ENCODE measurements at places on chromosomes 5 and 9.

DNA sequence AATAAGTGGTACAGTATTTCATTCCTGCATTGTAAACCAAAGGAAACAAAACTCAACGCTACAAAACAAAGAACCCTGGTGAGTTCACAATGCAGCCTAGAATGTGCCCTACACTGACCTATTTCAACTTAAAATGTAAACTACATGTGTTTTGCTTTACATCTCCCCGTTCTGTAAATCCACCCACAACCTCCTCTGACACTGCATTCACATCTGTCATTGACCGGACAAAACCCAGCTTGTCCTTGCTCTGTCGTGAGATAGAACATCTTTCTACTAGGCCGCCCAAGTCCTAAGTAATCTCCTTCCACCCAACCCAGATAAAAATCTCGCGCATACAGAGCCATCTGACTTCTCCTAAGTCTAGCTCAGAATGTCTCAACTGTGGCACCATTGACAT lies 6.1 kb upstream of the VLDLR start:
- no peak for DNase-seq

DNA sequence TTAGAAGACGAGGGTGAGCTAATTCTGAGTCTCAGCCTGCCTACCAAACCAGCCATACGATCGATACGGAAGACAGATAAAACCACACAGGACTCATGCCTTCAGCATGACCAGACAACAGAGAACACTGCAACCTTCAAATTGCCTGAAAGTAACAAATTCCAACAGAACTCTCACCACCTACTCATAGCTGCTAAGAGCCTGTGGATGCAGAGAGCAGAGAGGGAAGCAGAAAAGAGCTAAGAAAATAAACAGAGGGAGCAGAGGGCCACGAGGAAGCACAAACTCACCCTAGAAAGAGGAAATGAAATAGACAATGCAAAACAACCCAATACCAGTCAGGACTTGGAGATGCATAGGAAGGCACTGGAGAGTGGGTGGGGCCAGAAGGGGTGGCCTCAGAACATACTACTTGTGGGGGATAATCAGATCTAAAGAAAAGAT lies 86.7 kb upstream of the TAS2R1 start:
- DNase-seq: peak; percentile 17

- DNase-seq: no peak
Measured at GRCh38 chr5:76576996-76577395, 46.2 kb downstream of the F2RL2 start.

DNA sequence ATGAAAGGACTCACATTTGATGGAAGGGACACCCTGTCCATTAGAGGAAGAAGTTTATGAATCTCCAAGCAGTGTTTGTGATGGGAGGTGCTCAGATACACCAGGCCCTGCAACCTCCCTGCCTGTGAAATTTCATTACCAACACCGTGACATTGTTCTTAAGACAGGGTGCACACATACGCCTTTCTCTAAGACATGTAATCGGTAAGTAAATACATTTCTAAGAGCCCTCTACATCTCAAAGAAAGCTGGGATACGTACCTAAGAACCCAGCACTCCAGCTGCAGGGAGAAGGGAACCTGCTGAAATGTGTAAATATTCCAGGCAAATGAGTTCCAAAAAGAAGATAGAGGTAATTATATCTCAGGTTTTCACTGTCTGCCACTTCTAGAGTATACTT lies 125.0 kb upstream of the APC start:
- no peak for DNase-seq

DNA sequence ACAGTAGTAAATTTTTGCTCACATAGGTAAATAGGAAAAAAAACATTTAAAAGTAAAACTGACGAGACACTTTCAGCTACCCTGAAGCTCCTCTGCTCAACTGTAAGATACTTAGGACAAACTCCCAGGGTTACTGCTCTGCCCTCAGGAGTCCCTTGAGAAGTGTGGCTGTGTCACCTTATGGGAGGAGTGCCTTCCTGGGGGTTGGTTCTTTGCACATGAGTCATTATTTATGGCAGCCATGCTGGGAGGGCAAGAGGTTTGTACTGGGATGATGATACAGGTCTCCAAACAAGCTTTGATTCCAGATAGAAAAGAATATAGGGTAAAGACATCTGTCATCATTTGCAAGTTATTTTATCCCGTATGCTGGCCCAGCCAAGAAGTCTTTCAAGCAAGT lies 45.9 kb downstream of the TTC1 start:
- DNase-seq: no peak

DNA sequence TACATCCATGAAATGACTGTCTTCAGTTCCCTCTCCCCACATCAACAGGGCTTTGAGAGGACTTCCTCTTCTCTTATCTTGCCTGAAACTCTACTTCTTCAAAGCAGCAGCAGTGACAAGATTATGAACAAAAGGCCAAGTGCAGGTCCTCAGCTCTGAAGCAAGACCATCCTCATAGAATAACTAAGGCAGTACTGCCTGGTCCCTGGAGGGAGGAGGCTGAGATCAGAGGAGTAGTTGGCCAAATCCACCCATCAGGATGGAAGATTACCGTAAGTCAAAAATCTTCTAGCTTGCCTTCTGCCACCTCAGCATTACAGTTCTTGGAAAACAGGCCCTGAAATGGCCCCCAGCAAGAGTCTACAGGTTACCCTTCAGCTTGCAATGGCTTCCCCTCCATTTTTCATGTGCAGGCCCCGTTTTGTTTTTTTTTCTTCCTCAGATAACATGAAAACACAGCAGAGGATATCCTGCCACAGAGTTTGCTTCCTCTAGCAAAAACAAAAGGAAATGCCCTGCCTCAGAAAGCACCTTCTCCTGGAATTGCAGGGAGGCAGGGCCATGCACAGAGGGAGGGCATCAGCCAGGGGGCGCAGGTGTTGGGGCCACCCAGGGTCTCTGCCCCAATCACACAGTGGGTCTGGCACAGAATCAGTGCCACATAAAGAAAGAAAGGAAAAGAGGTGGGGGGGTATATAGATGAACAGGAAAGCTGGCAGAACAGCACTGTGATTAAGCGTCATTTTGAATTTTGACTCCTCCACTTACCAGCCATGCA lies 40.0 kb downstream of the KLHL3 start:
- no peak for DNase-seq

- DNase-seq: no peak
Measured at GRCh38 chr5:158017469-158017868, 158.5 kb upstream of the CLINT1 start.

GRCh38 chr5:171619196-171619595 lies 166.4 kb upstream of the SMIM23 start:
- DNase-seq: no peak

DNA sequence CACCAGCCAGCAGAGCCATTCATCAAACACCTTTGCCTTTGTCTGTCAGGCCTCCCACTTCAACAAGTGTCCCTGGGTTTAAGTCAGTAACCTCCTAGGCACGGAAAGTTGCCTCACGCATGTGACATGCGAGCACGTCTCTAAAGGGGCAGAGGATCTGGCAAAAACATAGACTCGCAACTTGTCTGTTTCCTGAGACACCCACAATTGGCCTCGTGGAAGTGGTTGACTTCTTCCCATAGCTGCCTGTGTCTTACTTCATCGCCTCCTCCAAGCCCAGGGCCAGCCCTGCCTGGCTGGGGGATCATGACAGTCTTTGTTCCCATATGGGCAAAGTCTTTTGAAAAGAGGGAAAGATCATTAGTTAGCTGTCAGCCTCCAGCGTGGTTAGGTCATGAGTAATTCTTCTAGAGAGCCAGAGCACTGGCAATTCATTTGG lies 35.5 kb upstream of the GLRX start:
- DNase-seq: no peak

- DNase-seq: no peak
Measured at GRCh38 chr9:28121366-28121765, 548.1 kb upstream of the C9orf72 start.

- no peak for DNase-seq
Measured at GRCh38 chr9:107270082-107270481, 13.0 kb upstream of the RAD23B start.

DNA sequence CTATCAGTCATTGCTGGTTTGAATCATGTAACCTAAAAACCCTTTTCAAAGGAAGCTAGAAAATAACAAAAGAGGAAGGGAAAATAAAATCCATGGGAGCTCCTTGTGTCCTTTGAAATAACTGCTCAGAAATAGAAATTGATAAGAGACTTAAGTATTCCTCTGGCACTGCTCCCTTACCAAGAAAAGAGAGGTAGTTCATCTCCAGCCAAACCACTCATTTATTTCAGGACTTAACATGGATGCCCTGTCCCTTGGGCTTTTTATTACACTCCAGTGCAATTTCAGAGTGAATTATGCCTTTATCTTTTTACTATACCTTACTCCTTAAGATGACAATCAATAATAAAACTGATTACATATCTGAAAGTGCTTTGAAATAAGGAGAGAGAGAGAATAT lies 61.0 kb downstream of the MUSK start:
- no peak for DNase-seq

DNA sequence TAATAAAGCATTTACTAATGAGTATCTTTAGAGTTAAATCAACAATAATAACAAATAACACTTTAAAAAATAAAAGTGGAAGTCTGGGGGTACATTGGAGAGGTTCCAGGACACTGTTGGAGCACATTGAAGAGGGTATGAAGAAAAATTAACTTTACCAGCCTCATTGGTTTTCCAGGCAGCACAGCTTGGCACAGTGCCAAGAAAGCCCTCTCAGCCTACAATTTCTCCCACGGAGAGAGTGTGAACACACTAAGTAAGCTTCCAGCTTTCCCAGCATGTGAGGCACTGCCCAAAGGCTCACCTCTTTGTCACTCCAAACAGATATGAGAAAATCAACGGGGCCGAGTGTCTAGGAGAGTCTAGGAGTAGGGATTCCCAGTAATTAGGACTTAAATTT lies 1912.8 kb upstream of the NUDT12 start:
- no peak for DNase-seq

GRCh38 chr9:89929315-89929672 lies 324.5 kb downstream of the GADD45G start:
- DNase-seq: no peak

- DNase-seq: no peak
Measured at GRCh38 chr5:2917524-2917923, 166.0 kb upstream of the IRX2 start.

DNA sequence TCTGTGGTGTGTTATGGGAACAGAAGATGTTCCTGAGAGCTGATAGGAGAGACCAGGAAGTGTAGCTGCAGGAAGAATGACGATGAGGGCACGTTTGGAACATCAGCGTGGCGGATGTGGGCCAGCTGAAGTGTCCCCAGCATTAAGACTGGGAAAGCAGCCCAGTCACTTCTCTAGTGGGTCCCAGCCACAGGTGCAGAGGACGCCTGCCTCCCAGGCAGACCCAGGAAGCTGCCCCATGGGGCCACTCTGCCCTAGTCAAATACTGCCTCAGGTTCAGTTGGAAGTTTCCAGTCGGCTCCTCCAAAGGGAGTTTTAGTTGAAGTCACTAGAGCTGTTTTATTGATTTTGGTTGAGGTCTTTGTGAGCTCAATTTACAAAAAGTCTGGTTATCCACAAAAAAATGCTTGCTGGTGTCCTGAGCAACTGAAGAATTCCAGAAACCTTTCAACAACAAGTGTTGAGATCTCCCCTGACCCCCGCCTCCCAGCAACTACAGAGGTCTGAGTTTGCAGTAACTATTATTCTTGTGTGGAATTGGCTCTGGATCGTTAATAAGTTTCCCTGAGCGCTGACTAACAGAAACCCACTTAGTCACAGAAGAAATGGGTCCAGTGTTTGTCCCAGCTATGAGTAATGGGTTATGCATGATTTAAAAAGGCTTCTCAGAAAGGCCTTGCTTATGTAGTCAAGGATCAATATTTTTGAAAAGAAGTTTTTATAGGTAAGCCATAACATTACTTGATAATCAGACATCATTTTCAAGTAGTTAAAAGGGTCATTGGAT lies 294.1 kb downstream of the FANCC start:
- no peak for DNase-seq

DNA sequence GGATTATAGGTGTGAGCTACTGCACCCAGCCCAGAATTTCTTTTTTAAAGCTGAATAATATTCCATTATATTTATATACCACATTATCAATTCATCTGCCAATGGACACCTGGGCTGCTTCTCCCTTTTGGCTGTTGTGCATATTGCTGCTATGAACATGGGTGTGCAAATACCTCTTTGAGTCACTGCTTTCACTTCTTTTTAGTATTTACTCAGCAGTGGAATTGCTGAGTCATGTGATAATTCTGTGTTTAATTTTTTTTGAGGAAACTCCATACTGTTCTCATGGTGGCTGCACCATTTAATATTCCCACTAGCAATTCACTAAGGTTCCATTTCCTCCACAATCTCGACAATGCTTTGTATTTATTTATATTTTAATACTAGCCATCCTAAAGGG lies 36.1 kb upstream of the KIF4B start:
- DNase-seq: no peak

- DNase-seq: no peak
Measured at GRCh38 chr9:135985889-135986288, 24.7 kb upstream of the UBAC1 start.

DNA sequence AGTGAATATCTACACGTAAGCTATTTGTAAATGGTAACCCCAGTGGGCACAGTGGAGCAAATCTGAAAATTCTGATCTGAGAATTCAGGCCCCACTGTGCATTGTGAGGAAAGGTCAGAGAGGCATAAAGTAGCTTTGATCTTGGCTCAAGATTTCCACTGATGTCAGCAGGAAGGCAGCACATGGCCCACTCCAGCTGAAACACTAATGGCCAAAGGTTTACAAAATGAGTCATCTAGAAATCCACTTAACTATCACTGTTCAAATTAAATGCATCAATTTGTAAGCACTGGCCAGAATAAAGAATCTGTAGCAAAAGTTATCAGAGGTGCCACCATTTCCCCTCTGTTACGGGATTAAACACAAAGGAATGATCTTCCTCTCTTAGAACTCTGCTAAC lies 191.6 kb downstream of the C9orf152 start:
- no peak for DNase-seq

DNA sequence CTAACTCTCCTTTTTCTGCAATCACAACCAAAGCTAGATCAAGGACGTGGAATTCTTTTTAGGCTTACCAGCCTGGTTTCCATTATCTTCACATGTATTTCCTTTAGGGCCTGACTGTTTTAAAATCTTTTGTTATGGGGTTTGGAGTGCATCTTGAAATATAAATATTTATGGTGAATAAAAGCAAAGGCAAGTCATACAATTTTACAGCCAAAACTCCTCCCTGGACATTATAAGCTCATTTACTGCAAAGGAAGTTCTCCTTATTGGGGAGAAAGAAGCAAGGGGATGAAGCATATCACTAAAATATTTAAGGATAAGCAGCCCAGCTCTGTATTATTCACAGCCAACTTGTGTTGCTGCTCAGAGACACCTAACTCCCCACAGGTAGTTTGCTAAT lies 132.2 kb upstream of the TARS1 start:
- DNase-seq: no peak

DNA sequence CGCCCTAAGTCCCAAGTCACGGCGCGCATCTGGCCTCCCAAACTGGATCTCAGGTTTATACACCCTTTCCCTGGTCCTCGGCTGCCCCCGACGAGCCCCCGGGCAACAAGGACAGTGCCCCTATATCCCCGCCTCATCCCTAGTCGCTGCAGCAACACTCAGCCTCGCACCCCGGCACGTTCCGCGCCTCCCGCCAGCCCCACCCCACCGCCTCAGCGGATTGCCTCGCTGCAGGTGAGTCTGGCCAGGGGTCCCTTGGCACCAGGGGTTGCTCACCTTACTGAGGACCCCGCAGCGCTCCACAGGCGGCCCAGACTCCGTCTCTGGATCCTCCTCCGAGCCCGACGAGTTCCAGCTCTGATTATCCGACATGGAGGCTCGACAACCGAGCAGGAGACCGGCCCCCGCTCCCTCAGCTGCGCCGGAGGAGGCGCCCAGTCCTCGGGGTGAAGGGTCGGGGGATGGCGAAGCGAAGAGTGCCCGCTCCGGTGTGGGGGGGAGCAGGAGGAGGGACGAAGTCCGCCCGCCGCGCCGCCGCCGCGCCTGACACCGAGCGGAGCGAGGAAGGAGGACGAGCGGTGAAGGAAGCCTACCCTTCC lies 494 bp downstream of the CERT1 start:
- peak; percentile 34 for DNase-seq

Data from germinal center (tissue), 1 donor.